CD4-positive, CD25-positive, alpha-beta regulatory T cell (primary cell): ENCODE measurements at places on chromosomes 6 and 20.

- DNase-seq = no peak
Observed at GRCh38 chr6:156545021-156545420, 232.2 kb upstream of the ARID1B start.

DNA sequence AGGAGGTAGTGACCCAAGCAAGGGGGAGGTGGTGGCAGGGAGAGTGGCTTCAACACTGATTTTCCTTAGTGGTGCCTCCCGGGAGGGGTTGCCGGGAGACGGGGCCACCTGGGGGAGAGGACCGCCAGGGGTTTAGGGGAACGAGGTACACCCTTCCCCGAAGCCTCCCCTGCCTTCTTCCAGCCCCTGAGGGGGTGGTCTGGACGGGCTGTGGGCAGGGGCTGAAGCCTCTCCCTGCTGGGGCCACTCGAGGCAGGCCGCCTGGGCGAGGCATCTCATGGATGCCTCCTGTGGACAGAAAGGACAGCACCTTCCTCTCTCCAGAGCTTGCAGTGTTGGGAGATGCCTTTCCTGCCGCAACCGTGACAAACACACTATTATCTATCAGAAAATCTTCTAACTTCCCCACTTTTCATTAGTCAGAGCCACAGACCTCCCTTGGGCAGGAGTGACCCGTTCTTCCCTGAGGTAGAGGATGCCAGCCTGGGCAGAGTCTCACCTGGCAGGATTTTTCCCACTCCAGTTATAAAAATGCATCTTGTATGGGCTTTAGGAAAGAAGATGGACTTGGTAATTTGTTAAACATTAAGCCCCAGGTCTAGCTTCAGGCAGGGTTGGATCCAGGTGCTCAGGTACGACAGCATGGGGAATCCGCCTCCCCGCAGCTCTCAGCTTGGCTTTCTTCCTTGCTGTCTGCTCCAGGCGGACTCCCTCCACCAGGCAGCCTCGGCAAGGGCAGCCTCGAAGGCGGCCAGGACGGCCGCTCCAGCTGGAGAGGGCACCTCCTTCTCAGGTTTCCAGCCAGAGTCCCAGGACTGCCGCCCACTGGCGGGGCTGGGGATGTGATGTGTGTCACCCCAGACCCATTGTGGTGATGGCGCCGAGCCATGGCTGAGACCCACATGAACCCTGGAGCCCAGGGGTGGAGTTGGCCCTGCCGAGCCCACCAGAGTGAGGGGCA is 11.0 kb downstream of the HRH3 start:
- DNase-seq = no peak

DNA sequence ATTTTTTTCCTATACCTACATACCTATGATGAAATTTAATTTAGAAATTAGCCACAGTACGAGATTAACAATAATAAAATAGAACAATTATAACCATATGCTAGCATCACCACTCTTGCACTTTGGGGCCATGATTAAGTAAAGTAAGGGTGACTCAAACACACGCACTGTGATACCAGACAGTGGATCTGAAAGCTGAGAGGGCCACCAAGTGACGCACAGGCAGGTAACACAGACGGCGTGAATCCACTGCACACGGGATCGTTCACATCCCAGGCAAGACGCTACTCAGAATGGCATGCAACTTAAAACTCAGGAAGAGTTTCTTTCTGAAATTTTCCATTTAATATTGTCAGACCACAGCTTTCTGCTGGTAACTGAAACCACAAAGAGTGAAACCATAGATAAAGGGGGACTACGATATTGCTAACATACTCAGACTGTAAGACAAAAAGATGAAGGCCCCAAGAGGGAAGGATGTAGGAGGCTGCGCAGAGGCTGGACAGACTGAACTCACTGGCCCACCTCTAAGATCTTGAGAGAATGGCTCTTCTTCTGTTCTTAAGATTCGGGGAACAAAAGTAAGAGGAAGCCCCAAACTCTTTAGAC is 17.9 kb downstream of the RRBP1 start:
- DNase-seq = no peak

DNA sequence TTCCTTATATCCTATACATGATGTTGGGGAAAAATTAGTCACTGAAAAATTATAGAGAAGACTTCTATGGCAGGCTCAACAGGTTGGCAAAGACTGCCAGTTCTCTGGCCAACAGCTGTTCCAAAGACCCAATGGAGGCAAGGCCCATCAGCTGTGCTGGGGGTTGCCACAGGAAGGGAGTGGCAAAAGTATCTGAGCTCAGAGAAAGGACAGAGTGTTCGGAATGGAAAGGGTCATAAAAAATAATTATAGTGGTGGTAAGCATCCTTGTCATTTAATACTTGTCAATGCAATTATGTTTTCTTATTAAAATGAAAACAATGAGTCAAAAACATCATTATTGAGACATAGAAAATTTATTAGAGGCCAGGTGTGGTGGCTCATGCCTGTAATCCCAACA is 36.1 kb downstream of the FASTKD5 start:
- no peak for DNase-seq

GRCh38 chr6:170575250-170575649 is 9.2 kb downstream of the PDCD2 start:
- no peak for DNase-seq

- no peak for DNase-seq
Observed at GRCh38 chr6:18883851-18884250, 496.7 kb downstream of the RNF144B start.

DNA sequence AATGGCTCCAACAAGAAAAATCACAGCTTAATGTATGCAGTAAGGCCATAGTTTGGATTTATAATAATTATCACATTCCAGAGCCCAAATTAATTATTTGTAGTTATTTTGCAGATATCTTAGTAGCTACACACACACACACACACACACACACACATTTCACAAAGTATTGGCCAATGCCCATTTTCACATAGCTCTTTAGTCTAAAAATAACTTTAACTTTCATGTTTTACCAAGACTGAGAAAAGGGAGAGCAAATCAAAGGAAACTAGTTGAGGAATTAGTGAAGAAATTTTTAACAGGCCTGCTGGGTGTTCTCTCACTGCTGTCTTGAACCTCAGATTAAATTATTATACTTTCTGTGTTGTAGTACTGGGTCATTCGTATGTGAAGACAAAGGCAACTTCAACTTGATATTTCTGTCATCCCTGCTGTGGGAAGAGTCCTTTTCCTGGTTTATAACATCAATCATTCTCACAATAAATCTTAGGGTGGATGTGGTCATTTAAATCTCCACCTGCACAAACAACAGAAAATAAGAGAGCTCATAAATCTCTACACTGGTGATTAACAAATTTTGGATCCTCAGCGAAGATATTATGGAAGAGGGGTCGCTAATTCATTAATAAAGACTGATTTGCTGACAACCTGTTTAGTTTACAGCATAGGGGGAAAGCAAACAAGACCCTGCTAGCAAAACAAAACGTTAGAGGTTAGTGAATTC is 1.6 kb upstream of the TCF21 start:
- no peak for DNase-seq

DNA sequence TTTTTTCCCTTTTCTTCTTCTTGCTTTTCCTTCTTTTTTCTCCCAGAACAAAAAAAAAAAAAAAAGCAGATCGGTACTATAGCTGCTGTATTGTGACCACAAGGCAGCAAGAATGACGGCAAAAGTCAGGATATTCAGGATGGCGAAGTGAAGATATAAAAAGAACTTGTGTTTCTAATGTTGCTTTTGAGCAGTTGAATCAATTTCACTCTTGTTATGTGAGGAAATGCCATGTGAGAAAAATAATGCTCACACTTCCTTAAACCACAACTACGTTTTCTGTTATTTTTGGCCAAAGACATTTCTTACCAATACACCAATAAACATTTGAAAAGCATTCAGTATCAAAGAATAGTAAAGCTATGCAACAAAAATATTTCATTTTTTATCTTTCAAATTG is 510.5 kb downstream of the HACE1 start:
- DNase-seq = no peak

DNA sequence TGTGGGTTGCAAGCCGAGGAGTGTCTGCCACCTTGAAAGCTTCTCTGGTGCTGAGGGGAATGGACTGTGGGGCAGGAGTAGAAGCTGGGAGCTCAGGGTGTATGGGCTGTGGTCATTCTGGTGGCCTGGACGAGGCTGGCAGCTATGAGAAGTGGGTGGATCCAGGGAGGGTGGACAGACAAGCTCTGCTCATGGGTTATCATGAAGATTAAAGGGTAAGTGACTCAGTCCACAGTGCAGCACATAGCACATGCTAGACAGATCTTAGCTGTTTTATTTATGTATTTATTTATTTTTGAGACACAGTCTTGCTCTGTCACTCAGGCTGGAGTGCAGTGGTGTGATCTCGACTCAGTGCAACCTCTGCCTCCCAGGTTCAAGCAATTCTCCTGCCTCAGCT is 13.8 kb downstream of the RSPO4 start:
- no peak for DNase-seq

DNA sequence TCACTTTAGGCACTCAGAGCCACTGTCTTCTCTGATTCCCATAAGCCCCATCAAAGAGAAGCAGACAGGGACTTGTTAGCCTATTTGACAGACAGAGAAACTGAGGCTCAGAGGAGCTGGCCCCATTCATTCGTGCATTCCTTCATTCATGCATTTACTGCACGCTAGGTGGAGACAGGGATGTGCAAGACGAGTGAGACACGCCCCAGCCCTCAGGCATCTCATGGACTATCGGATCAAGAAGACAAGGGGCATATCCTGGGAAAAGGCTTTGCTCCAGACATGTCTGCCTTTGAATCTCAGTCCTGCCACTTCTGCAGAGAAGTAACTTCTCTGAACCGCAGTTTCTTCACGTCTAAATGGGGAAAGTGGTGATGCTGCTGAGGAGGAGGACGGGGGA is 54.1 kb downstream of the BPIFB1 start:
- no peak for DNase-seq

DNA sequence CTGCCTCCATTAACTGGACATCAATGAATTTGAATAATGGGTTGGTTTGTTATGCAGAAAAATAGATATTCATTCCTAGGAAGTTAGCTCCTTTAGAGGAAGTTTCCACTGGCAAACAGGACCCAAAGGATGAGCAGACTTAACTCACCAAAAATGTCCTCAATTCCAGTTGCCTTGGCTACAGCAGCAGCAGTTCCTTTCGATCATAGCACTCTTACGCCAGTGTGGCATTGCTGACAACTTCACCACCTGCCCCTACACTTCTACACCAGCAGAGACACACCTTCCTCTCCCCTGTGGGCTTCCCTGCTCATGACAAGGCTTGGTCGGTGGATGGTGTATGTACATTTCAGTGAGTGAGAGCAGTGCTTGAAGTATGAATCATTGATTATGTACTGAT is 532.8 kb downstream of the QKI start:
- DNase-seq = no peak

DNA sequence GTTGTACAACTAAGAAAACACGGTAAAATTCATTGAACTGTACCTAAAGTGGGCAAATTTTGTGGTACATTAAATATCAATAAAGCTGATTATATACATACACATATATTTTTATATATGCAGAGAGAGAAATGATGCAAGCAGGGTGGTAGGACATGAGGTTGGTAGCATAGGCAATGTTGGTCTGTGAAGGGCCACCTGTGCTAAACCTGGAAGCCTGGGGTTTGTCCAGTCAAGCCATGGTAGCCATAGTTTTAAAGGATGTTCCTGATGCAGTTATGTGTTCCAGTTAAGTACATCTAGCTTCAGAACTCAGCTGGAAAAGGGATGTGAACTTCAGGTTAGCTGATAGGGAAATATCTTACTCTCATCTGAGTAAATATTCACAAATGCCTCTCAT is 60.1 kb downstream of the TRIM38 start:
- no peak for DNase-seq
